Brain pericyte (primary cell): ENCODE measurements at places on chromosomes 12 and 14.

DNA sequence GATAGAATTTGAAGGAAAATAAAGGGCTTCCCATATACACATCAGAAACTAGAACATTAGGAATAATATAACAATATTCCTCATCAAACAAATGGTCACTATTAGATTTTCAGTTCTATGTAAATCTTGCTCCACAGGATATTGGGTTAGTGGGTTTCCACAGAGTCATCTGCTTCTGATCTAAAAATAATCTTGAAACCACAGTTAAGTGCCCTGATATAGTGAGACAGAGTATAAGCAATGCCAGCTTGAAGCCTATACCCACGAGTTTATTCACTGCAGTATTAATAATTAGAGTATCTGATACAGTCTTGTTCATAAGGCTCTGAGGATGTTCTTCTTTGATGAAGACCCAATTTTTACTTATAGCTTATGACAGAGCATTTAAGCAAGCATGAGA is 74.5 kb upstream of the ATF7IP start:
- no peak for DNase-seq

DNA sequence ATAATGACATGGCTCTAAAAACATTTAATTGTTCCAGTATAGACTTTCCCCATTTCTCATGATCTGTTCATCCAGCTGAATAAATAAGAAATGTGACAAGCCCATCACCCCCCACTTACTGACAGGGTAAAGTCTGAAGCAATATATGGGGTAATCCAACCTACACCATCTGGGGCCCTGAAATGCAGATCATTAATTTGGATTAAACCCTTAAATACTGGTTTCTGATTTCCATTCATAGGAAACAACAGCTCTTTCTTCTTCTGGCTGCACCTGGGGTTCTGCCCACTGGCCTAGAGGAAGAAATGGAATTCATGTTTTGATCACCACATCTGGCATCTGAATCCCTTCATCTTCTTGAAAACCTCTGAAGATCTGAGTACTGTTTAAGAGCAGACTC is 39.3 kb upstream of the ACSM4 start:
- DNase-seq, result no peak

GRCh38 chr12:608413-608812 is 54.8 kb downstream of the NINJ2 start:
- no peak for DNase-seq

DNA sequence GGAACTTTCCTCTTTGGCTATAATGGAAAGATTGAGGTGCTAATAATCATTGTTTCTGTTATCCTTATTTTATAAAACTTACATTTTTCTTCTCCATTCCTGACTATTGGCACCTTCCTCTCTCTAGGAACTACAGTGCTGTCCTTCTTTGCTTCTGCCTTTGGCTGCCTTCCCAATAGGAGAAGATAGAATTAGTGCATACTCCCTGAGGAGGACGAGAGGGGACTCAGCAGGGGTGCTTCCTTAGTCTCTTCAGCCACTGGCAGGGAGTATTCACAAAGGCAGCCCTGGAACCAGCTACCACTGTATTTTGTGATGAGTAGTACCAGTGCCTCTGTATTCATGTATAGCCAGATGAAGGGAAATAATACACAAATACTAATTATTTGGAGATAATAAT is 208.5 kb downstream of the FOXG1 start:
- no peak for DNase-seq

GRCh38 chr12:118183711-118184110 is 47.8 kb downstream of the PEBP1 start:
- no peak for DNase-seq

DNA sequence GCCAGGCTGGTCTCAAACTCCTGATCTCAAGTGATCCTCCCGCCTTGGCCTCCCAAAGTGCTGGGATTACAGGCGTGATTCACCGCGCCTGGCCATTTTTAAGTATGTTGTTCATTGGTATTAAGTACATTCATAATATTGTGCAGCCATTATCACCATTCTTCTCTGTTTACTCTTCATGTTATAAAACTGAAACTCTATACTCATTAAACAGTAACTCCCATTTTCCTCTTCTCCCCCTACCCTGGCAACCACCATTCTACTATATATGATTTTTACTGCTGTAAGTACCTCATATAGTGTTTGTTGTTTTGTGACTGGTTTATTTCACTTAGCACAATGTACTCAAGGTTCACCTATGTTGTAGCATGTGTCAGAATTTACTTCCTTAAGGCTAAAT is 23.1 kb downstream of the METAP2 start:
- no peak for DNase-seq

GRCh38 chr12:46432325-46432724 is 59.8 kb upstream of the SLC38A2 start:
- no peak for DNase-seq

GRCh38 chr12:57852620-57853500 is 6.3 kb upstream of the CTDSP2 start:
- no peak for DNase-seq

GRCh38 chr14:58560208-58560607 is 77.6 kb upstream of the DACT1 start:
- DNase-seq, result no peak

DNA sequence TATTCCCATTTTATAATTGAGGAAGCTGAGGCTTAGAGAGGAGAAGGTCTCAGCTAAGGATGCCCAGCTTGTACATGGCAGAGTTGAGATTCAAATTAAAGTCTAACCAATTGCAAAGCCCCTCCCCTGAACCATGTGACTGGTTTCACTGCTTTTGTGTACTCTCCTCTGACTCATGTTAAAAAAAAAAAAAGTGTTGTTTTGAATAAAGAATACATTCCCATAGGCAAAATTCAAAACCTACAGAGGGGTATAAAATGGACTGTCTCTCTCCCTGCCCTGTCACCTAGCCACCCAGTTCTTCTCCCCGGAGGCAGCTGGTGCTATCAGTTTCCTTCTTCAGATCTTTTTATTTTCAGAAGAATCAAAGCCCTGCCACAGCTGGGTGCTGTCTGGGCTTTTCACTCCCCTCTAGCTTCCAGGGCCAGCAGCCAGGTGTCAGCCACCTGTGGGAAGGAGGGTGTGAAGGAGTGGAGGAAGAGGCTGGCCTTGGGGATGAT is 5.4 kb downstream of the PSMD9 start:
- no peak for DNase-seq

DNA sequence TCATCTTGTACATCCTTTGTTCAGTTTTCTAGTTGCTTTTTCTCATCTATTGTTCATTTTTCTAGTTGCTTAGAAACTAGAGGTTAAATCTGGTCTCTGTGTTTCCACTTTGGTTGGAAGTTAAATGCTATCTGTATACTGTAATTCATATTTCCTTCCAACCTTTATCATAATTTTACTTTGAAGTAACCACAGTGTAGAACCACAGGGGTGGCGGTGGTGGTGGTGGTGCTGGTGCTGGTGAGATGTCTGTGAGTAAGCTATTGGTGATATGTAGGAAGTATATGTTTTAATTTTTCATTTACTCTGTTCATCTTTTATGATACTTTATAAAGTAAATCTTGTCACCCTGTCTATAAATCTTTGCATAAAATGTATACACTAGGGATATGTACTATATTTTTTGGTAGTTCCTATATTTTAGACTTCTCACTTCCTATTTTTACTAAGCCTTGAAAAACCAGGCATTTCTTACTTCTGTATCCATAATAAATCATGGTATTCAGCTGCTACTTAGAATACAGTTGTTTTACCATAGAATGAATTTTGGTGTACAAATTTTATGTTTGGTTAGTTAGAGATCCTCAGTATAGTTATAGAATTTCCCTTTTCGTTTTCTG is 31.9 kb downstream of the CCDC91 start:
- no peak for DNase-seq

GRCh38 chr12:69243099-69244084 is 4.0 kb downstream of the CPSF6 start:
- DNase-seq, result no peak

DNA sequence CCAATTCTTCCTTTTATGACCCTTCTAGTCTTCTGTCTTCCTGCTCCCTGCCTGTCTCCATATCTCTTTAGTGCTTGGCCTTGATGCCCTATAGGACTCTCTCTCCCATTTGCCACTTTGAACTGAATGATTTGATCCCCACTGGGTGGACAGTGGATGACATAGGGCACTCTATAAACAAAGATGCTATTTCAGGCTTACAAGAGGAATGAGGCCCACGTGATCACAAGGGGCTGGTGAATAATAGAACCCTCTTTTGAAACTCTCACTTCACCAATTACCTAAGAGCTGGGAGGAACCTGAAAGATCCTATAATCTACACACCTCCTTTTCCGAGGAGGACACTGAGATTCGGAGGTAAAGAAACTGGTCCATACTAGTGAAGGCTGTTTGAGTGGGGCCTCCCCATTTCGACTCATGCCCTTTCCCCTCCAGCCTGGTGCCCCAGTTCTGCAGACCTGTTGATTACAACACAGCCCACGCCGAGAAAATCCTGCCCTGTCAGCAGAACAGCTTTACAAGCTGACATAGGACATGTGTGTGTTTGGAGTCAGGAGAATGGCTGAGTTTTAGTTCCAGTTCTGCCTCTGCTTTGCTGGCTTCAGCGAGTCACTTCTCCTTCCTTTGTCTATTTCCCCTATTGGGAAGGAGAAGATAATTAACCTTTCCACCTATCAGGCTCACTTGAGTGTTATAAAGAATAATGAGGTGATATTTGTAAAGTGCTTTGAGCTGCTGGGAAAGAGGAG is 400.3 kb downstream of the ZFP36L1 start:
- no peak for DNase-seq

GRCh38 chr12:98456576-98457573 is 58.5 kb upstream of the TMPO start:
- no peak for DNase-seq

- DNase-seq, result no peak
Observed at GRCh38 chr12:116697305-116697704, 40.6 kb downstream of the SPRING1 start.

GRCh38 chr12:105204916-105205315 is 31.1 kb downstream of the APPL2 start:
- DNase-seq, result no peak

GRCh38 chr12:9074484-9075137 is 41.1 kb downstream of the A2M start:
- DNase-seq, result no peak

- no peak for DNase-seq
Observed at GRCh38 chr14:105283899-105284298, 16.9 kb downstream of the BRF1 start.

- DNase-seq, result no peak
Observed at GRCh38 chr14:81132468-81132867, 88.3 kb downstream of the GTF2A1 start.

DNA sequence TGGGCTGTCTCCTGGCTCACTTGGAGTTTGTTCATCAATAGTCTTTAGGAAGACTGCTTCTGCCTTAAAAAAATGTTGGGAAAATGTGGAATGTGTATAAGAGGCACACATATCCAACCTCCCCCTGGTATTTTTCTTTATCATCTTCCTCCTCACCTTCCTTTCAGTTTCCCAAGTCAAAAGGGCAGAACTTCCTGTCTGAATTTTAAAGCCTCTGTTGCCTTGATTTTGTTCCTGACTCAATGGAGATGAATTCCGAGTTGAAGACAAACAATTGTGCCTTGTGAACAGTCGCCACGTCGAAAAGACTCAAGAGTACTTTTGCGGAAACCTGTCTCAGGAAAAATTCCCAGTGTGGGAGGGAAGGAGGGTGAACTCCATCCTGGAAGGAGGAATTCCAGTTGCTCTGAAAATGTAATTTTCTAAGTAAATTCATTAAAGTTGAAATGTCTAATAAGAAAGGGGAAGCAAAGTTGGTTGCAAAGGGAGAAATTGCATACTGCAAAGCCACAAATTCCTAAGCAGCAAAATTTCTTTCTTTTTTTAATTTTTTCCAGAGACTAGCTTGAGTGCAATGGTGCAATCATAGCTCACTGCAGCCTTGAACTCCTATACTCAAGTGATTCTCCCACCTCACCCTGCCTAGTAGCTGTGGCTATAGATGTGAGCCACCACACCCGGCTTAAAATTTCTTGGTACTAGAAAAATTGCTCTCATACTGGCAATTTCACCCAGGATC is 50.2 kb upstream of the ELK3 start:
- DNase-seq, result no peak

GRCh38 chr14:31243860-31244259 is 36.3 kb upstream of the HECTD1 start:
- no peak for DNase-seq

GRCh38 chr12:32586390-32586789 is 92.7 kb upstream of the DNM1L start:
- DNase-seq, result no peak

GRCh38 chr14:91112194-91112593 is 1.7 kb upstream of the DGLUCY start:
- DNase-seq, result no peak

GRCh38 chr12:66851134-66851533 is 172.3 kb upstream of the GRIP1 start:
- DNase-seq, result no peak
